Activated CD4-positive, alpha-beta T cell treated with anti-CD3 and anti-CD28 coated beads for 48 hours (primary cell): ENCODE measurements at places on chromosomes 6 and 20.

DNA sequence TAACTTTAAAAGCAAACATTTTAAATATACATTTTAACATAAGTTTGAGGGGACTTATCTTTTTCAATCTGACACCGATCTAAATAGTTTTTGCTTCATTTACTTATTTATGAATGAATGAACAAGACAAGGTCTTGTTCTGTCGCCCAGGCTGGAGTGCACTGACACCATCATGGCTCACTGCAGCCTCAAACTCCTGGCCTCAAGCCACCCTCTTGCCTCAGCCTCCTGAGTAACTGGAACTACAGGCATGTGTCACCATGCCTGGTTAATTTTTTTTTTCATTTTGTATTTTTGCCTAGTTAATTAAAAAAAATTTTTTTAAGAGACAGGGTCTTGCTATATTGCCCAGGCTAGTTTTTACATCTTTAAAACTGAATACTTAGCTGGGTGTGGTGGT is 25.4 kb downstream of the FBXO9 start:
- no peak for DNase-seq

- no peak for DNase-seq
These were observed 94.9 kb downstream of the MTFR2 start for GRCh38 chr6:136155191-136155590.

DNA sequence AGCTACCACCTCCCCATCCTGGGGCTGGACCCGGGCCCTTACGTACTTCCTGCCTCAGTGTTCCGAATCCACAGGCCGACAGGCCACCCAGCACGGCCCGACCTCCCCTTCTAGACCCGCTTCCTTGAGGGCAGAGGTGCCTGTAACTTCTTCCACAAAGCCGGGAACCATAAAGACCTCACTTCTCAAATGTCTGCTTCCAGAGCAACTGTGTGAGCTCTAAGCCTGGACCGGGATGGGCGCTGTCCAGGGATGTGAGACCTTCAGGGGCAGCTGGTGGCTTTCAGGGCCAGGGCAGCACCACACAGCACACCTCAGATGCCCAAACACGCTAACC is 9.3 kb downstream of the SLC2A4RG start:
- DNase-seq: no peak

- no peak for DNase-seq
These were observed 21.7 kb upstream of the SMIM26 start for GRCh38 chr20:18545566-18545965.

DNA sequence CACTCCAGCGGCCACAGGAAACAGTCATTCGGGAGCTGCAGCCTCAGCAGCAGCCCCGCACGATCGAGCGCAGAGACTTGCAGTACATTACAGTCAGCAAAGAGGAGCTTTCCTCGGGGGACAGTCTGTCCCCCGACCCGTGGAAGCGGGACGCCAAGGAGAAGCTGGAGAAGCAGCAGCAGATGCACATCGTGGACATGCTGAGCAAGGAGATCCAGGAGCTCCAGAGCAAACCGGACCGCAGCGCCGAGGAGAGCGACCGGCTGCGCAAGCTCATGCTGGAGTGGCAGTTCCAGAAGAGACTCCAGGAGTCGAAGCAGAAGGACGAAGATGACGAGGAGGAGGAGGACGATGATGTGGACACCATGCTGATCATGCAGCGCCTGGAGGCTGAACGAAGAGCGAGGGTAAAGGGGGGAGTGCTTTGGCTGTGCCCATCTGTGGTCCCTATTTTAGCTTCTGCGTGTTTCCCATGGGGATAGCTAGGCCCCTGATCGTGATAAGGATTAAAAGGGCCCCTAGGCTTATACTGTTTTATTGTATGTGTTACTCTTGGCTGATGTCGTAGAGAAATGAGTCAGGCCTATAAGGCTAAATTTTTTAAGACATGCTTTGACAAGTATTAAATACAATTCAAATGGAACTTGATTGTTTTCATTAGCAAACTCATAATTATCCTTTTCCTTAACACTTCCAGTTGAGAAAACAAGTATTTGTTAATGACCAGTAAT is 45.5 kb upstream of the KIF25 start:
- DNase-seq: no peak

DNA sequence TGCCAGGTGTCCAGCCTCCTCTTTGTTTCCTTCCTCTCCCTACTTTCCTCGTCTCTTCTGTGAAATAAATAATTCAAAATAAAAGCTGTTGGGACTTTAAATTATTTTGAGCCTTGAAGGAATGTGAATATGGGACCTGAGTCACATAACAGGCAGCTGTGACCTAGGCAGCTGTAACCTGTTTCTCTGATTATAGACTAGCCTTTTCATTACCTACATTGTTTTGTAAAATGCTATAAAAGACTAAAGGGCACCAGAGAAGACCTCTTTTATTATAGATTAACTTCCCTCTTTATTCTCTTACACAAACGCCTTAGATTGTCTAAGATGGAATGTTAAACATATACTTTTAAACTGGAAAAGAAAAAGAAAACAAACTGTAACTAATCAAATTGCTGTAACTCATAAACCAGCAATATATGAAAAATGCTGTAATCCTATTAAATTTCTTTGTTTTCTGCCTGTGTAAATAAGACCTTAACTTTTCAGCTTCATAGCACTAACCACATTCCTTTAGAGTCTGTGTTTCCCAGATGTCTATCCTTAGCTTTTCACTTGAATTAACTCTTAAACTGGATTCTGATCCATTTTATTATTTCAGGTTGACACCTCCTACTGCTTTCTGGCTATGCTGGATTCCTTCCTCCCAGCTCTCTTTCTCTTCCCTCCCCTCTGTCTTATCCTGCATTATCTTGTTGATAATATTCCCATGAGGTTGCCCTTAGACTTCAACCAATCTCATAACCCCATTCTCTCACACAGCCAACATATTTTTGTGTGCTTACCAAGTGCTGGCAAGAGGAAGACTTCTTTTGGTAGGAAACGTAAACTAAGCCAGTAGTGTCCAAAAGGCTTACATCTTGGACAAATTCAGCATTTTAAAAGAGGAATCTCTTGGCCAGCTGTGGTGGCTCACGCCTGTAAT is 69.2 kb downstream of the TPD52L1 start:
- DNase-seq: no peak

GRCh38 chr6:93088621-93089501 is 330.5 kb downstream of the EPHA7 start:
- DNase-seq: no peak
